SK-N-SH (cell line): ENCODE measurements at places on chromosomes 12 and 14.

GRCh38 chr12:128820723-128821432, 2.9 kb downstream of the SLC15A4 start:
- no peak for DNase-seq

DNA sequence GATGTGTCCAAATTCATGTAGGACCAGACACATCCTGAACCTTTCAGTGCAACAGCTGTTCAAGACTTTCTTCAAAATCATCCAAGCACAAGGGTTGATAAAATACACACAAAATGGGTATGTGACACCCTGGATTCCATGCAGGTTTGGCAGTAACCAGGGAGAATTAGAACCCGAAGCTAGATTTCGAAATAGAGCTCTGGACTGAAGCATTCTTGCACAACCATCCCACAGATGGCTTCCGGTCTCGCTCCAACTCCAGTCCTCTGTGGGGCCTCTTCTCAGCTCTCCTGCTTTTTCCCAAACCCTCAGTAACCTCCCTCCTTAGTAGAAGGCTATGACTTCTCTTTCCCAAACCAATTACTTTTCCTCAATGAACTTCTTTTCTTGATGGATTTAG, 171.3 kb downstream of the TTC7B start:
- DNase-seq: no peak

DNA sequence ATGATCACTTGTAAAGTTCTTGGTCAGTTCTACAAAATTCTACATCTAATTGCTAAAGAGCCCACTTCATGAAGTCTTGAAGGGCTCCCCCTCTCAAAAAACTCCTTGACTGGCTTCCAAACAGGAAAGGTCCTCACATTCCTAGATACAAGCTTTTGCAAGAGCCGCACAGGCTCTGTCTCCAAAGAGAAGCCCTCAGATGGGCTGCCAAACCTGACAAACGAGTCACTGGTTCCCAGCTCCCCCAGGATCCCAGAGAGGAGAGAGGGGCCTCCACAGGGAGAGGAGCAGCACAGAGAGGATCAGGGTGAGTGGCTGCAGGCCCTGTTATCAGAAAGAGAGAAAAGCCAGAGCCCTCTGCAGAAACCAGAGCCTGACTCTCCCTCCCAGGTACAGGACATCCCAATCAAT, 5.8 kb downstream of the NID2 start:
- DNase-seq: peak; percentile 55

- DNase-seq: no peak
These were observed 66.8 kb downstream of the FGD4 start for GRCh38 chr12:32466187-32466586.

DNA sequence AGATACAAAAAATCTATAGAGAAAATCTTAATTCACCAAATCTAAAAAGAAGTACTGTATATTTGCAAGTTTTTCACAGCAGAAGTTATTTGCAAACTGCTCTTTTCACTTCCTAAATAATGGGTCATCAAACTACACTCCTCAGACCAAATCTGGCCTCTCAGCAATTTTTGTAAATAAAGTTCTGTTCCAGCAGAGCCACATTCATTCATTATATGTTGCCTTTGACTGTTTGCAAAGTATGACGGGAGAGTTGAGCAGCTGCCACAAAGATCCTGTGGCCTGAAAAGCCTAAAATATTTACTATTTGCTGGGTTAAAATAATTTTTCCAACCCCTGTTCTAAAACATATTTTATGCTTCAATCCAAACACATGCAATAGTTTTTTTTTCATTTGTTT, 1222.3 kb upstream of the SEL1L start:
- no peak for DNase-seq

GRCh38 chr12:120006258-120006975, 17.4 kb downstream of the BICDL1 start:
- no peak for DNase-seq

DNA sequence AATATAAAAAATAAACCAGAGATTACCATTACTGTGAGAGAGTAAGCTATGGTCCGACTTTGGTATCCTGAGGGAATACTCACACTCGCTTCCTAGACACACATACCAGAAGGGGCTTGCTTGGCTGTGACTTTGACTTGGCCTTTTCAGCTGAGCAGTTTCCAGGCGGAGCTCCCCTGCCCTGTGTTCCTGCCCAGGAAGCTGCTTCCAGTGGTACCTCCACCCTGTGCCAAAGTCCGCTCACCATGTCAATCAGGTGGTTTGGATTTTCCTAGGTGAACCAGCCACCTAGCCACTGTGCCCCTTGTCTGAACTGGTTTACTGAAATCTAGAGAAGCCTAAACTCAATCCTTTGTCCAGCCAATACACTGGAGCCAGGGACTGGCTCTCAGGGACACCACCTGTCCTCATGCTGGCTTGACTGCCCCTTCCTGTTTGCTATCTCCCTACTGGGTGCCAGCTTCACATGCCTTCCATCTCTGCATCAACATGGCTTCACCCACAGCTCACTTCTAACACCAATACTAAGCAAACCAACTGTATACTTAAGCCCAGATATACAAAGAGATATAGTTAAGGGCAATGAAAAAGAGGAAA, 28.6 kb downstream of the MAX start:
- DNase-seq: no peak

DNA sequence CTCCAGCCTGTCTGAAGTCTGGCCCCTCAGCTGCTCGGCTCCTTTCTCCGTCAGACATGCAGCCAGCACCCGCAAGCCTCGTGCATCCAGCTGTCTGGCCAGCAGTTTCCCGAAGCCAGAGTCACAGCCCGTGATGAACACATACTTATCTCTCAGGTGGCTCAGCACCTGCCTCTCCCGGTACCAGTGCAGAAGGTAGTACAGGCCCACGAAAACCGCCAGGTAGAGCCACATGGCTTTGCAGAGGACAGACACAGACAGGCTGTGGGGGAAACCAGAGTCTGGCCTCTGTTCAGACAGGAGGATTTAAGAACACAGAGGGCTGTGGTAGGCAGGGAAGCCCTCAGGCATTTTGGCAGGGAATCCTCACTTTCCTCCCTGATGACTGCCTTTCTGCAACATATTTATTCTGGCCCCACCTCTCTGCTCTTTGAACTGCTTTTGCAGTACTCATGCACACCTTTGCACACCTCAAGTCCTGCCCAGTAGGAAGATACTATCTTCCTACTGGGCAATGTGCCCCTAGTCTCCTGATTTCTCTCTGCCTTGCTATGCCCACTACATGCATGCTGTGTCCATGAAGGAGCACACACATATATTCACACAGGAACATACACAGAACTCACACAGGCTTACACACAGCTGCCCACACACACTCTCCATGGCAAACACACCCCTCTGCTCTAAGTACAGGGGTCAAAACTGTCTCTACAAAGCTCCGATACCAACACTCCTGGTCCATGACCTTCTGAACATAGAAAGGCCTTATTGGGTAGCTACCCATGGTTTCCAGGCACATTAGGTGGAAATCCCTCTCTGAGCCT, at the start of gene RDH16:
Gene RDH16, minus strand, starts transcription at position 380 of the 824 bp plus-strand sequence. Its CDS starts 146 bp downstream, at position 234.
- DNase-seq: no peak

- peak; percentile 30 for DNase-seq
These were observed 77.4 kb upstream of the NOS1 start for GRCh38 chr12:117438809-117439208.

DNA sequence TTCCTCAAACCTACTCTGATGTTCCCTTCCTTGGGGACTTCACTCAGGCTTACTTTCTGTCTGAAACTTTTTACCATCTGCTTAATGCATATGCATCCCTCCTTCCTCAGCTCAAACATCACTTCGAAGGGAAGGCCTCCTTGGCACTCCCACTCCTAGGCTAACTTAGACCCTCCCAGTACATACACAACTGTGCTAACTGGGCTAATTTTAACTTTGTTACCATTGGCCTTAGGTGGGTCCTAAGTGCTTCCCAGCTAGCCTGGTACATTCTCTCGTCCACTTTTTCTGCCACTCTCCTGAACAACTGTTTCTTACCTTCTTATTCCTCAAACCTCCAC, 3.8 kb downstream of the EEF1AKMT3 start:
- no peak for DNase-seq

- no peak for DNase-seq
These were observed 16.5 kb downstream of the CCER1 start for GRCh38 chr12:90938451-90938850.

GRCh38 chr12:107372229-107372658, 278.9 kb upstream of the CRY1 start:
- no peak for DNase-seq

- peak; percentile 7 for DNase-seq
These were observed 275.0 kb upstream of the G2E3 start for GRCh38 chr14:30283822-30284446.

GRCh38 chr12:53388932-53389331, 9.0 kb downstream of the SP1 start:
- no peak for DNase-seq

GRCh38 chr12:115118177-115118724, 434.3 kb upstream of the TBX3 start:
- no peak for DNase-seq

DNA sequence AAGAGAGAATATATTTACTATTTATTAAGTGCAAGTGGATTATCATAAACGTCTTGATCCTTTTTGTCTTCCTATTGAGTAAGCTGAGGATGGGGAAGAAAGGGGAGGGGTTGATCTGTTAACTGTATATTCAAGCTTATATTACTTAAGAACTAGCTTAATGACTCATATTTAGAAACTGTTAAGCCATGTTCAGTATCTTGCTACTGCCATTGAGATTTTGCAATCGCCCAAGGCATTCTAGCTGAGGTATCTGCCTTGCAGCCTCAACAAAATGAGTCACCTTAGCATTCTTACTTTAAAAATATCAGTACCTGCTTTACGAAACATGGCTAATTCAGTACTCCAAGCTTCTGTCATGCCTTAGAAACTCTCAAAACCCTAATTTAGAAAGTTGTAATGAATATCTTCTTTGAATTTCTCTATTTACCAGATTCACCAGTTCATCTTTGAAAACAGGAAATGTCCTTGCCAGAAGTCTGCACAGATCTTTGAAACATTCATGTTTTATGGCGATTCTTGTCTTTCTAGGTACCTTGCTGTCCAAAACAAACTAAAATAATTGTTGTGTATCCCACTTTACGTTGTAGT, 76.1 kb downstream of the ALG10B start:
- DNase-seq: no peak

DNA sequence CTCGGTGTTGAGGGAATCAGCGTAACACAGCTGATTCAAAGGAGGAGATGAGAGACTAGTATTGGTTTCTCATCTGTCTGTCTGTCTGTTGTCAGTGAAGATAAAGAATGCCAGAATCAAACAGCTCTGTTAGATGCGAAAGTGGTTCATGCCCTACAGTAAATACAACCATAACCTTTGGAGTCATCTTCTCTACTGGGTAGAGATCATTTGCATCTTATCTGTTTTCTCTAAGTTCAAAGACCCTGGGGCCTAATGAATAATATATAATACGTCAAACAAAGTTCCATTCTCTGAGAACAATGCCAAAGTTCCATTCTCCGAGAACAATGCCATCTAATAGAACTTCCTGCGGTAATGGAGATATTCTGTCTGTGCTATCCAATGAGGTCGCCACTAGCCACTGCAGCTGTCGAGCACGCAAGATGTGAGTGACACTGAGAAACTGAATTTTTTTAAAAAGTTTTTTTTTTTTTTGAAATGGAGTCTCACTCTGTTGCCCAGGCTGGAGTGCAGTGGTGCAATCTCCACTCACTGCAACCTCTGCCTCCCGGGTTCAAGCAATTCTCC, 6.6 kb downstream of the IL31 start:
- DNase-seq: no peak

GRCh38 chr14:96783915-96784224, 13.3 kb upstream of the VRK1 start:
- no peak for DNase-seq

- DNase-seq: no peak
These were observed 70.5 kb downstream of the NUAK1 start for GRCh38 chr12:106068296-106068695.

DNA sequence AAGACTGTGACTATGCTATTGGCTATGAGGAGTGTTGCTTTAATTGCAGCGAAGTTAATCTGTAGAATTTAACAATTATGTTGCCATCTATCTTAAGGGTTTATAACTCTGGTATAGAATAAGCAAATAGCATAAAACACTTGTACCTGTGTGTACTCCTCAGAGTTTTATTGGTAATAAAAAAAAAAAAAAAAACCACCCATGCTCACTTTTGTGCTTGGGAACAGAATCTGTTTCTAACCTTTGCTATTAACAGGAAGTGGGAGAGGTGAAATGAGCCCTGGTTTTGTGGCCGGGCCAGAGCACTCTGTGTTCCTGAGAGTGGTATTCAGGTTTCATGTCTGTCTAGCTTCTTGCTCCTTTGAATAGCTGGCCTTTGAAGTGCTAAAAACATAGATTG, 53.1 kb downstream of the PDE3A start:
- no peak for DNase-seq

DNA sequence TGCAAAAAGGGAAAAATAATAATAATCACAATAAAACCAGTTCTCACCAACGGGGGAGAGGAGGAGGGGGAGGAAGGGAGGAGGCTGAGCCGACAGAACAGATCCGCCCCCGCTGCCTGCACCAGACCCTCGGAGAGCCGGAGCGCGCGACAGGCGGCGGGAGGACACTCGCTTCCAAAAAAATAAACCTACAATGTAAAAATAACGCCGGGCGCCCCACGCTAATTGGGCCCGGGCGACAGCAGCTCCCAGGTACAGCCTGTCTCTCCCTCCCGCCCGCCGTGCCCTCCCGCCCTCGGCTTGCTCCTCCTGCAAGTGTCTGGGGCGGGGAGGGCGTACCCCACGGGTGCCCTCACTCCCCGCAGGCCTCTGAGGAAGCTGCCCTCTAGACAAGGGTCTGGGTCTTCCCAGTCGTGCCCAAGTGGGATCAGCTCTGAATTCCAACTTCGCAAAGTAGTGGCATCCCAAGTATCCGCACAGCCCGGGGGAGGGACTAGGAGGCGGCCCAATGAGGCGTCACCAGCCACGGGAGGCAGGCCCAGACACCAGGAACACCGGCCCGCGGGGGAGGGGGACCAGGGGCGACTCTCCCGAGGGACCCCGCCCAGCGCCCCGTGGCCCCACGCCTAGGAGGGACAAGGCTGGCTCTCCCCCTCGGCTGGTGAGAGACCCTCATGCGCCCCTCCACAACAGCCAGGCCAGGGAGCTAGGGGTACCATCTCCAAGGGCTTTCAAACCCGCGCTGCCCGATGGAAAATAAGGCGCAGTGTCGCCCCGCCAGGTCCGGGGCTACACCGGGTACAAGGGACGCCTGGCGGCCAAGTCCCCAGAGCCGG, 1.0 kb downstream of the NCOR2 start:
- peak; percentile 93 for DNase-seq

GRCh38 chr12:31298515-31298910, 27.4 kb downstream of the SINHCAF start:
- DNase-seq: no peak

- DNase-seq: no peak
These were observed 133.5 kb upstream of the TMCC3 start for GRCh38 chr12:94783862-94784261.

DNA sequence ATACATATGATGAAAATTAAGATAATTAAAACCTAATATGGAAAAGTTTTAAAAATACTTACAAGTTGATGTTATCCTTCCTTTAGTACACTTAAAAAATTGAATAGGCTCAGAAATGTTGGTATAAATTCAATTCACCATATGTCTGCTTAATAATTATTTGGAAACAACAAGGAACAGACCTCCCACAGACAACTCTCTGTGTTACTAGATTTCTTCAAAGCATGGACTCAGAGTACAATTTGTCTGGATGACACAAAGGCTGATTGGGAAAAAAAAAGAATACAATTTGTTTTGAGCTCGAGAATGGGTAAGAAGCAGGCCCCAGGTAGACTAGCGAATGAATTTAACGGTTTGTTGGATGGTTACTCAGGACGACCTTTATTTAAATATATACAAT, 48.9 kb upstream of the BTG1 start:
- DNase-seq: no peak

- DNase-seq: no peak
These were observed 62.8 kb downstream of the TMCC3 start for GRCh38 chr12:94587266-94588241.

- DNase-seq: no peak
These were observed 38.1 kb downstream of the P2RX7 start for GRCh38 chr12:121170611-121171260.
